ENCODE measurements at places on chromosomes 13 and 19. TPM values are rescaled to one million over a fixed set of nuclear protein-coding genes. Genes with fewer than 3 reads are reported as not detected.

Gene EXOC3L2
- total RNA-seq = 5.6 TPM

Gene GPR12
- total RNA-seq = not detected

Gene DIRAS1
- total RNA-seq = 1.0 TPM

Gene TMEM255B
- total RNA-seq = 1.8 TPM

Gene FBN3
- total RNA-seq = not detected

Gene SIGLEC8
- total RNA-seq = 0.21 TPM

Gene APOC4
- total RNA-seq = not detected

Gene JOSD2
- 22.8 TPM for total RNA-seq

Gene ZNF729
- total RNA-seq = not detected

Gene RAB4B
- 7.4 TPM for total RNA-seq

Gene RFPL4AL1
- not detected for total RNA-seq

Gene DNAAF3
- 3.9 TPM for total RNA-seq

Gene BEST2
- total RNA-seq = 0.29 TPM

Gene URAD
- not detected for total RNA-seq

Gene MAB21L1
- total RNA-seq = 1.1 TPM

Gene ZNF583
- total RNA-seq = 14.9 TPM

Gene CERS4
- total RNA-seq = 40.0 TPM

Gene RDH13
- total RNA-seq = 21.2 TPM

Gene ELSPBP1
- not detected for total RNA-seq

Gene FCAR
- 0.76 TPM for total RNA-seq

Gene CYP4F2
- total RNA-seq = not detected

Gene NXNL1
- total RNA-seq = not detected

Gene OLFM2
- total RNA-seq = 114 TPM

Gene VSTM1
- total RNA-seq = not detected

Gene CGB8
- not detected for total RNA-seq

Gene HPN
- 2.7 TPM for total RNA-seq

Gene CCDC8
- 7.2 TPM for total RNA-seq

Gene TNFSF13B
- total RNA-seq = 3.7 TPM

Gene SPRED3
- 0.88 TPM for total RNA-seq

Gene CEBPA
- total RNA-seq = 1.3 TPM

Gene KIR2DL3
- total RNA-seq = not detected

Gene ZC3H4
- total RNA-seq = 43.1 TPM

Gene KDELR1
- 112 TPM for total RNA-seq

Gene CDC34
- total RNA-seq = 58.0 TPM

Gene SRRM5
- not detected for total RNA-seq

Gene ZNF611
- 7.2 TPM for total RNA-seq

Gene CXCL17
- total RNA-seq = not detected

Gene SIAH3
- 4.6 TPM for total RNA-seq

Gene SHISA7
- total RNA-seq = not detected

Gene SIGLEC10
- total RNA-seq = 0.26 TPM

Gene IZUMO2
- not detected for total RNA-seq

Gene DOCK6
- total RNA-seq = 13.5 TPM

Gene SIGLEC5
- total RNA-seq = not detected

Gene KCNJ14
- not detected for total RNA-seq

Measured in uterus (tissue), 4 donors.